Activated naive CD4-positive, alpha-beta T cell treated with anti-CD3 and anti-CD28 coated beads, Interleukin-2, amount 10 ng/mL, durations not matched to agents 7 days and 5 days (primary cell): ENCODE measurements at places on chromosomes 4 and X.

DNA sequence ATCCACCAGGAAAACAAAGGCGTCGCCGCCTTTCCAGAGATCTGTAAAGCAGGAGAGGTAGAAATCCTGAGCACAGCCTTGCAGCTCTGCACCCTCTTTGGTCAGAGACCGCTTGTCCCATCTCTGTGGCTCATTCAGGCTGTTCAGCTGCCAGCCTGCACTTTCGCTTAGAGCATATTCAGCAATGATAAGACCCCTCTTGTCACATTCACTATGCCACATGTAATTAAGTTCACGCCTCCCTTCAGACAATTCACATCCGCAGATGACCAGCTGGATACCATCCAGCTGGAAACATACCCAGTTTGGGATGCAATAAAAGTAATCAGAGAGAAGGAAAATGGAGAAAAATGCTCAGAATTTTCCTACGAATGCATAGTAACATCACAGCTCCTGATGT lies 335.4 kb downstream of the UNC5C start:
- DNase-seq, result no peak

DNA sequence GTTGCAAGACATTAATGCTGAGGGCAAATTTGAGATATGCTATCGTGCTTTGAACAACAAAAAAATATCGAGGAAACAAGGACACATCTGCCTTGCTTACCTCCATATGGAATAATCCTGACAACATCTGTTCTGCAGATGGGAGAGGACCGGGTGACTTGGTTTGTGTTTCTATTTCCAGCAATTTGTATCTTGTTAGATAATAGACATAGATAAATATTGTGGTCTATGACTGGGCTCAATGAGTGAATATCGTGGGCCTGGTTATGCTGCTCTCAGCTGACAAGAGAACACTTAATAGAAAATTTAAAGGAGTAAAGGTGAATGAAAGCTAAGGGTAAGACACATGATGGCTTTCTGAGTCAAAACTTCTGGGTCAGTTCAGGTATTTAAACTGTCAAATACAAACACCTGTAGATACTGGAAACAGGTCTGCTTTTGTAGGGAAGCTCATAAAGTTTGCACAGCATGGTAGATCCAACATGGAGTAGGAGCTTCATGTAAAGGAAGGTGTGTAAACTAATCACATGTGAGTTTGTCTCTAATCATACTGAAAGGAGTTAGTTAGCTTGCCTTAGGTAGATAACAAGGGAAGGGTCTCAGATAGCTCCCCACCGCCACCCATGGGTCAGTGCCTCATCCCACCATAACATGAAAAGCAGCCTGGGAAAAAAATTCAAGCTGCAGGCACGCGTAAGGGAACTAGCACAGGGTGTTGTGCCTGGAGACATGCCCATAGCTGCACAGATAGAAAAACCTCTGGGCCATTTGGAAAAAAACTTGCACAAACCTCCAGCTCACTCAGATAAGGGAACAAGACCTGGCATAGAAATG lies 904.1 kb upstream of the EPHA5 start:
- DNase-seq, result no peak

DNA sequence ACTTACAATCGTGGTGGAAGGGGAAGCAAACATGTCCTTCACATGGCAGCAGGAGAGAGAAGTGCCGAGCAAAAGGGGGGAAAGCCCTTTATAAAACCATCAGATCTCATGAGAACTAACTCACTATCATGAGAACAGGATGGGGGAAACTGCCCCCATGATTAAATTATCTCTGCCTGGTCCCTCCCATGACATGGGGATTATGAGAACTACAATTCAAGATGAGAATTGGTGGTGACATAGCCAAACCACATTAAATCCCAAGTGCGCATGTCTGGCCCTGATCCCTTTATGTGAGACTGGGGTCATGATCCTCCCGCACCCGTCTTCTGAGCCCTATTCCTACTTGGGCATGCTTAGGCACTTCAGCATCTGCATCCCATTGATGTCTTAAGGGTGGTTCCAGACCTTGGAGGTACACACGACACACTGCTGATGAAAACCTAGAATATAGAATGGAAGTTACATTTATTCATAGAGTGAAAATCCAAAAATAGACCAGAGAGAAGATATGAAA lies 116.0 kb downstream of the PTTG2 start:
- no peak for DNase-seq

GRCh38 chr4:85127653-85128052 lies 161.2 kb upstream of the WDFY3 start:
- DNase-seq, result no peak

DNA sequence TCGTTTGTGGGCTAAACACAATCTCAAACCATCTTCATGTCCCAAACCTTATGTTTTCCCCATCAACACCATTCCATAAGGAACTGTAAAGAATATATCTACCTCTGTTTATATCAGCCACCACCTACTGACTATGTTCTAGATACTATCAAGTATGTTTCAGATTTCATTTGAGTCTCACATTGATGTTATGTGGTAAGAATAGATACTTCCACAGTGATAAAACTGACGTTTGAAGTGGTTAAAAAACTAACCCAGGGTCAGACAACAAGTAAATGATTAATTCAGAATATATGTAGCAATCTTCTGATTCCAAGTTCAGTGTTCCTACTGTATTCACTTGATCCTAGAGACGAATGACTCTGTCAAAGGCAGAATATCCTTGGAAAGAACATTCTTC lies 156.8 kb upstream of the RASGEF1B start:
- DNase-seq, result no peak

DNA sequence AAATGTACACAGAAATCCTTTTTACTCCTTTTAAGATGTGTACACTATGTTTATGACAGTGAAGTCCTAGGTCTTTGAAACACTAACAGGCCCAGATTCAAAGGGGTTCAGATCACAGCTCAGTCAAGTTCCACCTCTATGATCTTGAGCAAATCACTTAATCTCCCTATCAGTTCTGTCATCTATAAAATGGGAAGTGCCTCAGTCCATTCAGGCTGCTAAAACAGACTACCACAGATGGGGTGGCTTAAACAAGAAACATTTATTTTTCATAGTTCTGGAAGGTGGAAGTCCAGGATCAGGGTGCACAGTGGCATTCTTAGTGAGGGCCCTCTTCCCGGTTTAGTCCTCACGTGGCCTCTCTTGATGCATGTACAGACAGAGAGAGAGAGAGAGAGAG lies 117.1 kb downstream of the CORIN start:
- no peak for DNase-seq

DNA sequence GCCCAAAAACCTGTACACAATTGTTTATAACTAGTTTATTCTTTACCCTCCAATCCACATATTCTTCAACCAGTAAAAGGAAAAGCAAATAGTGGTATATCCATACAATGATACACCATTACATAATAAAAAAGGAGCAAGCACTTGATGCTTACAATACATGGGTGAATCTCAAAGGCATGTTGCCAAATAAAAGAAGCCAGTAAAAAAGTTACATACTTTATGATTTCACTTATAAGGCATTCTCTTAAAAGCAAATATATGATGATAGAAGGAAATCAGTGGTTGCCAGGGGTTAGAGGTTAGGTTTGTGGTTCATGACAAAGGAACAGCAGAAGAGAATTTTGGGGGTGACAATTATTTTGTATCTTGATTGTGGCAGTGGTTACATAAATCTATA lies 896.1 kb upstream of the LCORL start:
- no peak for DNase-seq

GRCh38 chr4:56345458-56345857 lies 41.8 kb downstream of the AASDH start:
- no peak for DNase-seq

DNA sequence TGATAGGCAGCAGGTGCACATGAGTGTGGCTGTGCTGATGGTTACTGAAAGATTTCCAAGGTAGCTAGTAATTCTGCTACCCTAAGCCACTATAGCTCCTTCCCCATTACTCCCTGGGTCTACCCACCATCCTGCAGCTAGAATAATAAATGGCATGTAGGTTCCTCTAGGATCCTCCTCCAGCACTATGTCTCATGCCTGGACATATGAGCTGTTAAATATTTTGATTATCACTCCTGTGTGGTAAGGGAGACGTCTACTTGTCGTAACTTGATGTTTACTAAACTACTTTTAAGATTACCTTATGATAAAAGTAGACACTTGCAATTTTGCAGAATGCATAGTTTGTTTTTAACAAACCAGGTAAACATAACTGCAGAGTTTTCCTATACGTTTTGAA lies 35.5 kb downstream of the TET2 start:
- DNase-seq, result no peak

DNA sequence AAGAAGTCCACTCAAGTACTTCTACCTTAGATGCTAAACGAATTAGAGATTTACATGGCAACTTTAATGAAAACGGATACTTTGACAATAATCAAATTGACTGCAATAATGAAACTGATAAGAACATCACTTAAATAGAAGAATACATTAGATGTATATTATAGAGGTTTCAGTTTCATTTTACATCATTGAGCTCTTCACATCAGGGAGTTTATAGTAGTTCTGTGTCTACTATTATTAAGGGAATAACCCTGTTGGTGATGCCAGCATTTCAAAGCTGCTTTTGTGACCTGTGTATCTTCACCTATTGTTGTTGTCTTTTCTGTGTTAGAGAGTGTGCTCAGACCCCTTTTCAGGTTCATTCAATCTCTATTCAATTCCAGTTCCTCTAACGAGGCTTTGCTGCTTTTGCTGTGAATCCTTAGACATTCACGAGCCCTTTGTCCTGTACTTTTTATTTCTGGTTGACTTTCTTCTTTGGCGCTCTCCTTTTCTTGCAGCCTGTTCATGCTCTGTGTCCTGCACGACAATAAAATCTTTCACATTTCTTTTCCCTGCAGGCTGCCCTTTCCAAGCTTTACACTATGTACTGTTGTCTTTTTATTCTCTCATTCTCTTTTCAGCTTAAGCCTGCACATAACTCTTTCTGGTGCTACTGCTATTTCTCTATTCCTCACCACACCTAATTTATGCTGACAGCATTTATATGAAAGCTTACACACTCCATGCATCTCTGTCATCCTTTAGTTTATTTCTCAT lies 232.1 kb downstream of the CPE start:
- DNase-seq, result no peak

DNA sequence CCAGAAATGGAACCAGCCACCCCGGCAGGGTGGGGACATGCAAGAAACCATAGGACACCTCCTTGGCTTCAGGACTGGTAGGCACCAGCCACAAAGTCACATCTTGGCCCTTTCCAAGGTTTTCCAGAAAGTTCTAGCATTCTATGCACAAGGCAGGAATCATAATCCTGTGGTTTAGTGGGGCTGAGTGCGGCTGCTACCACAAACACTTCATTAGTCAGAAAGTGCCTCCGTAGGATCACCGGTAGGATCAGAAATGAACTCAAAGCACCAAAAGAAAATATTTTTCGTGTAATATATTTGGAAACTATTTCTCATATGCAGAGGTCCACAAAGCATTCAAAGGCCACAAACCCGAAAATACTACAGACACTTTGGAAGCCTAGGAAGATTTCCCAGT lies 191.7 kb downstream of the PTTG2 start:
- DNase-seq, result no peak

- no peak for DNase-seq
Measured at GRCh38 chr4:169957785-169958184, 68.4 kb downstream of the MFAP3L start.

DNA sequence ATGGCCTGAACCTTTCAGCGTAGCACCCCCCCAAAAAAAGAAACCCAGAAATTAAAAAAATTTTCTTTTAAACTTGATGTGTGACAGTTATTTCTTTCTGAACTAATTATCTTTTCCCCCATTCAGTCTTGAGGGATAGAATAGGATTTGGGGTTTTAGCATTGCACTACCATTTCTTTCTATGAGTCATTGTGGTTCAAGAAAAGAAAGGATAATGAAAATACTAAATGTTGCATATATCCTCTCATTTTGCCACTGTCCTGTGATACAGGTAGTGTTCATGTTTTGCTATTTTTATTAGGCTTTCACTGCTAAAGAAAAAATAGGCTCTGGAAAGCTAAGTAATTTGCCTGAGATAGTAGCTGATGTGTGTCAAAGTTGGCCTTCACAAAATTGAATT lies 39.4 kb upstream of the DCK start:
- no peak for DNase-seq

GRCh38 chrX:115650916-115651315 lies 89.9 kb downstream of the PLS3 start:
- DNase-seq, result no peak

GRCh38 chr4:5815641-5816040 lies 77.2 kb downstream of the CRMP1 start:
- no peak for DNase-seq

GRCh38 chr4:46032056-46032455 lies 91.8 kb downstream of the GABRG1 start:
- no peak for DNase-seq

DNA sequence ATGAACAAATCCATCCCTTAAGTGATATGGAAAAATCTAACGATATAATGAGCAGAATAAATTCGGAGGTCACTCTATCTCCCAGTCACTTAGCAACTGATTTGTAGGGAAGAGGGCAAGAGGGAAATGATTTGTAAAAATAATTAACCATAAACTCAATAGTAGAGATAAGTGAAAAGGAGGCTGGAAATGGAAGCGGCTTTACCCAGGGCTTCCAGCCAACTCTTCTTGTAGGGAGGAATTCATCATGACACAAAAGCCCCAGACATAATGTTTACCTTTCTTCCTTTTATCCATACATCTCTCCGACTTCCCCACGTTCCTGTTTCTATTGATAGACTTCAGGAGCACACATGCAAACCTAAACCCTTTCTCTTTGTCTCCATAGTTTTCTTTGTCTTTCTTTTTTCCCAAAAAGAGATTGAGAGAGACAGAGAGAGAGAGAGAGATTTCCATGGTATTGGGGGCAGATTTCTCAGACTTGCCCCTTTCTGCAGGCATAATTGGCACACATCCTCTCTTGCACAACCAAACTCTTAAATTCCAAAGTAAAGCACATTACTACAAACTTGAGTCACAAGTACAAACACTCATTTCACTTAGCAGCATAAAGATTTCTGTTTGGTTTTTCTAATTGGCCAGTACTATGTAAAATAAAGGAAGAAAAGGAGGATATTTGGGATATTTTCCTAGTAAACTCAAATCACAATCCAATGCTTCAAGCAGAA lies 140.9 kb downstream of the MAPK10 start:
- DNase-seq, result no peak

GRCh38 chr4:56323327-56323726 lies 64.0 kb downstream of the AASDH start:
- DNase-seq, result no peak

- no peak for DNase-seq
Measured at GRCh38 chrX:11381464-11381863, 88.3 kb downstream of the AMELX start.

DNA sequence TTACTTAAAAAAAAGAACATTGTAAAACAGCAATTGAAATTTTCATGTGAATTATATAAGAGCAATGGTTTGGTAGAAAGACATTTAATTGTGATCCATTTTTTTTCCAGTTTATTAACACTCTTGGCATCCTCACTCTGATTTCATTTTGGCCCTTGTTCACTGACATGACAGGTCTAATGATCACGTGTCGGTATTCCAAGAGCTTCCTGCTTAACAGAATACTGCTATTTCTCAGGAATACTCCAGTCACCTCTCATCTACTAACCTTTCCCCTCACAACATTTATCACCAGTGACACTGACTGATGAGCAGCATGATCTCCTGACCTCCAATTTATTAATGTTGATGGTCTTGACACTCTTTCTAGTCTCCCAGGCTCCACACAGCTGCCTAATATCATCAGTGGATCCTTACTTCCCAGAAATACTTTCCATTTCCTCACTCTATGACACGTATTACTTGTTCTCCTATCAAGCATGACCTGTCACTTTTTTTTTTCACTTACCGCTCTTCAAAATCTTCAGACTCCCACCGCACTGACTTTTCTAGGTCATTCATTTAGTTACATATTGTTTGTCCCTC lies 847.8 kb upstream of the SLIT2 start:
- DNase-seq, result no peak

GRCh38 chr4:162830899-162831298 lies 335.8 kb downstream of the NAF1 start:
- no peak for DNase-seq
